ENCODE measurements at places on chromosomes 5 and 9.

DNA sequence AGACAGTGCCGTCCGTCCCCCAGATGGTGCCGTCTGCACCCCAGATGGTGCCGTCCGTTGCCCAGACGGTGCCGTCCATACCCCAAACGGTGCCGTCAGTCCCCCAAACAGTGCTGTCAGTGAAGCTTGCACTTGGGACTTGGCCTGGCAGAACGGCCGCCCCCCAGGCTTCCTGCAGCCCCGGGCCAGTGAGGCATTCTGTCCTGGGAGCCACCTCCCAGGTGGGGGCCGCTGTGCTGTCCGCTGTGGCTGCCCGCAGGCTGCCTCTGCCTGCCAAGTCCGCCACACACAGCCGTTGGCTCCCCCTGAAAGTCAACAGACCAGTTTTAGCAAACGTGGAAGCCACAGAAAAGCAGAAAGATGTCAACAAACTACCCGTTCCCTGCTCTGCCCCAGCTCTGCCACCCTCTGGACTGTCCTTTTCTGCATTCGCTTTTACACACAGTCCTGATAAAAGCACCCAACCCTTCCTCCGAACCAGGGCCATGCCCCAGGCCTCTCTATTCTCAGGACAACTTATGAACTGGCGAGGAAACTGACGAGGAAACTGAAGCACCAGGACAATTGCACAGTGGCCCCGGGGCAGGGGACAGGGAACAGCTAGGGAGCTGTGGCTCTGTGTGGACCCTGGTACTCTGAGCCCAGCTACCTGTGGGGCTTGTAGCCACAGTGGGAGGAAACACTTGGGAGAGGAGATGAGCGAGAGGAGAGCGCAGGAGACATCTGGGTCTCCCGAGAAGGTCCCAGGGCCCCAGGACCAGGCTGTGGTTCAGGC is 39.6 kb upstream of the RXRA start:
- DNase-seq, result no peak

DNA sequence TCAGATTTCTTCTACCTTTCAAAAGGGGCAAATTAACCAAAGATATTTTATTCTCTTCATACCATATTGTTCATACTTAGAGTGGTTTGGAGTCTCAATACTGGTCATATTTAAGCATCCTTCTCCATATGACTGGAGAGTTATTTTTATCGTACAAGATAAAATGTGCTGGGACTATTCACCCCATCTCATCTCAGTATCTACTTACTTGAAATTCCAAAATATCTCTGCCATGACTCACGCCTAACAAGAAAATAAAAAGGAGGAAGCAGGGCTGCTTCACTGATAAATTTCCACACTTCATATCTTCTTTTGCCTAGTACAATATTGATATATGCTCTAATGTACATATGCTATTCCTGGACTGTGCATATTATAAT is 277.9 kb upstream of the CDH9 start:
- no peak for DNase-seq

DNA sequence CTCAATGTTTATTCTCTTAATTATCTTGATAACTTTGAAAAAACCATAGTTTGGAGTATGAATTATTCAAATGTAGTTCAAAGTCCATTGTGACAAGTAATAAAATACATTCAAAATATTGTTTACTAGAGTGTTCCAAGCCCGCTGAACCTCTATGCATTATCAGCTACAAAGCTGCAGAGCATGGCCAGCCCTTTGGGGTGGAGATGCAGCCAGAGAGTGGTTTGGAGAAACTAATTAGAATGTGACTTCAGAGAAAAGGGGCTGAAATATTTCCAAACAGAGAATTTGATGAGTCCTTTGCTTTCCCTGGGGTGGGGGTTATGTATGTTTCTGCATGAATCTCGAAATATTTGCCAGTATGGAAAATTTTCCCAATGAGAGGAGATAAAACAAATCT is 211.3 kb downstream of the NTRK2 start:
- DNase-seq, result no peak

- DNase-seq, result no peak
These were observed 216.0 kb downstream of the FBXL7 start for GRCh38 chr5:15715967-15716366.

GRCh38 chr9:35000535-35001284 is 11.2 kb downstream of the DNAJB5 start:
- DNase-seq, result no peak

DNA sequence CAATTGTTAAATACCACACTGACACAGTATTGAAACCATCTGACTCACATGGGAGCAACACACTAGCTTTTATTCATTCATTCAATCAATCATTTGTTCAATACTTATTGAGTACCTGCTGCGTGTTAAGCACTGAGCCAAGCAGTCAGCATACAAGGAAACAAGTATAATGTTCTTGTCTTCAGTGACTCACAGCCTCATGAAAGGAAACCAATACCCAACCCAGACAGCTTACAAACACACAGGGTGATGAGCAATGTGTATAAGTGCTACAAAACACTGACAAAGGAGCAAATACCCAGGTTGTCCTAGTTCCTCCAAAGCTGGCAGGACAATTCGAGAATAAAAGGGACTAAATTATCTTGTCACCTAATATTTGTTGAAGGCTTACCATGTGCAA is 67.6 kb upstream of the RASEF start:
- DNase-seq, result no peak

- no peak for DNase-seq
These were observed 6.0 kb downstream of the CDX1 start for GRCh38 chr5:150172556-150172955.
